ENCODE measurements at places on chromosomes 1 and 21.

DNA sequence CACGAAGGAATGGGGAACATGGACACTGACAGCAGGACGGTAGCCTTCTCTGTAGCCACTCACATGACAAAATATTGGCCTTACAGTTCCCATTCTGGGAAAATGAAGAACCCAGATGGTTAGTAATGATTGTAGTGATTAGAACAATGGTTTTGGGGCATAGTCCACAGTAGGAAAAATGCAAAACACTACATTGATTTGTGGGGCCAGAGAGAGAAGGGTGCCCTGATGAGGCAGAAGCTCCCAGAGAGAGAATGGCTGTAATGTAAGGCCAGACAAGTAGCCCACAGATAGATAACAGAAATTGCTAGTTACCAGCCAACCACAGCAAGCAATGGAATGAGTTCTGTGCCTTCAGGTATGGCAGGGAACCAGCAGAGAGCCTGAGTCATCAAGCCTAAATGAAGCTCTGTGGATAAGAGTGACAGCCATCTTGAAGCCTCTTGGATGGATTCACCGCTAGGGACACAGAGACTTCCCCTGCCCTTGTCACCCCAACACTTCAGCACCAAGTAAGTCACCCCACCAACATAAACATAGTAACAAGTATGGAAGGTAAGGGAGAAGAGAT lies 206.1 kb downstream of the BACH1 start:
- DNase-seq = no peak

GRCh38 chr1:94246692-94247137 lies 9.3 kb upstream of the ARHGAP29 start:
- no peak for DNase-seq

DNA sequence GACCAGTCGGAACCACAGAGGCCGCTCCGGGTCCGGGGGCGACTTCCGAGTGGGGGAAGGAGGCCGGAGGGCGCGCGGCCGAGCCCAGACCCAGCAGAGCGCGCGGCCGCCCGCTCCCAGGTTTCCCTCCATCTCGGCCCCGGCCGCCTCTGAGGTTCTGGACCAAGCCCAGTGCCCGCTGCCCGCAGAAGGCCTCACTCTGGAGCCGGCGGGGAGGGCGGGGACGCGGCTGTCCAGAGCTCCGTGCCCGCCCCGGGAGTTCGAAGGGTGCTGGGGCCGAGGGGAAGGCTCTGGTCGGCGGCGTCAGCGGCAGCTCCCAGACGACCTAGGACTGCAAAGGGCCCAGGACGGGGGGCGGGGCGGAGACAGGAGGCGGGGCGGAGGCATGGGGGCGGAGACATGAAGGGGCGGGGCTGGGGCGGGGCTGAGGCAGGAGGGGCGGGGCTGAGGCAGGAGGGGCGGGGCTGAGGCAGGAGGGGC lies 48.0 kb upstream of the SLC19A1 start:
- DNase-seq = no peak

GRCh38 chr1:202572867-202573266 lies 137.4 kb downstream of the SYT2 start:
- DNase-seq = no peak

GRCh38 chr1:82836973-82837680 lies 1036.4 kb downstream of the ADGRL2 start:
- DNase-seq = no peak

DNA sequence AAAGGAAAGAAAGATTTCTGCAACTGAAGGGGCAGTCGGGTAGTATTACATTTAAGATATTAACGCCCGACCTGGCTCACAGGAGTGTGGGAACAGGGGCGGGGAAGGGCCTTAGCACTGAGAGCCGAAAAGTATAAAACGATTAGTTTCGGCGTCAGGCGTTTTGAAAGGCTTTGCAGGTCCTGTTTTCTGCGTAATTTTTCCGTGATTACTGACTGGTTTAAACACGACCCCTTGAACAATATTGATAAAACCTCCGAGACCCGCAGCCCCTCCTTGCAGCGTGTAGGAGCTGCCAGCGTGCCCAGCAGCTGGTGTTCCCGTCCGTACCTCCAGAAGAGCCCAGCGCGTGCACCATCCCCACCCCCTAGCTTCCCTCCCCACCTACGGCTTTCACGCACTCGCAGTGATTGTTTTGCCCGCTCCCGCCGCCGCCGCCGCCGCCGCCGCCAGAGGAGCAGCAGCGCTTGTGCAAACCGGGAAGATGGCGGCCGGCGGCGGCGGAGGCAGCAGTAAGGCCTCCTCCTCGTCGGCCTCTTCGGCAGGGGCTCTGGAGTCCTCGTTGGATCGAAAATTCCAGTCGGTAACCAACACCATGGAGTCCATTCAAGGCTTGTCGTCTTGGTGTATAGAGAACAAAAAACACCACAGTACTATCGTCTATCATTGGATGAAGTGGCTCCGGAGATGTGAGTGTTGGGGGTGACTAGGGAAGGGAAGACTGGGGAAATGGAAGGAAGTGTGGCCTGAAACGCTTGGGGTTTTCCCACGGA lies 470 bp downstream of the RPRD2 start:
- DNase-seq = peak; percentile 96

DNA sequence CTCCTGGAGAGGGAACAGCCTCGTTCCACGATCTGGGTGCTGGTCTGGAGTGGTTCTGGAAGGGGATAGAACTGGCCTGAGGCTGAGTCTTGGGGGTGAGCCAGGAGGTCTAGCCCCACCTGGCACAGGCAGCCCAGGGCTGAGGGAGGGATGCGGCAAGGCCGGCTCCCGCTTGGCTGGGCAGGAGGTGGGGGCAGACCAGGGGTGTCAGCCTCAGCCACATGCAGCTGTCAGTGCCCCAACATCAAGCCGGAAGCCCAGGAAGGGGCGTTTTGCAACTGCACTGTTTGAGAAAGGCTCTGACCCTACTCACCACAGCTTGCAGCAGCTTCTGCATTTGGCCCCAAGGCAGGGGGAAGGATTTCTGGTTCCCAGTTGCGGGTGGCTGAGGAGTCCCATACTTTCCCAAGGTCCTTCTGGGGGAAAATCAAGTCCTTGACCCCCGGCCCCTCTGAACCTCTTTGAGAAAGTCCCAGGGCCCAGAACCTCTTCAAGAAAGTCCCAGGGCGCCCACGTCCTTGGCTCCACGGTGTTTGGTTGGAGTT lies 2.0 kb downstream of the EFHD2 start:
- no peak for DNase-seq

DNA sequence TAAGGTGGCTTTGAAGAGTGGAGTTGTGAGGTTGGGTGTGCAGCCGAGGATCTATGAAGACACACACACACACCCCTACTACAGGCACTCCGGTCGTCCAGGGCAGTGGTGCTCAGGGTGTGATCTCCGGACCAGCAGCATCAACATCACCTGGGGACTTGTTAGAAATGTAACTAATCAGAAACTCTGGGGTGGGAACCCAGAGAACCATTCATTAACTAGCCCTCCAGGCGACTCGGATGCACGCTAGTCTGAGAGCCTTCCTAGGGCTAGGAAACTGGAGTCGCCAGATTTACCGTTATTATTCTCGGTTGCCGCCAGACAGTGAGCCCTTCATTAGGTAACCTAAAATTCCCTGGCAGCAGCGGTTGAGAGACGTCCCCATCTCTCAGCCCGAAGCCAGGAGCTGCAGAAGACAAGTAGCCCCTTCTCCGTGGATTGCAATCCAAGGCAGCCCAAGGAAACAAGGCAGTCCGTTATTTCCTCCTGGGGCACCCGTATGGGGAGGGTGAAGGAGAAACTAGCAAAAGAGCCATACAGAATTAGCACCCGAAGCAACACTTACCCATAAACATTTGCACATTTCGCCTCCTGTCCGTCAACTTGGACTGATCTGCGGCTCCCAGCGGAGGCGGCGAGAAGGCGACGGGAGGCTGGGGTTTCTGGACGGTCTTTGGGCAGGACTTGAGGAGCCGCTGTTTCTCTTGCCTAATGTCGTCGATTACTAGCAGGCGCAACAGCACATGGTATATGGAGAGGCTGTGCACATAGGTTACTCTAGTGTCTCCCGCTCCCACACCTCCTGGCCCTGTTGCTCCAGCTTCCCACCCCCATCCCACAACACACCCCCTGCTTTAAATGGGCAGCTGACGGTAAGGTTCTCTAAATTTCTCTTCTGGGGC lies 2.9 kb upstream of the CCN1 start:
- DNase-seq = no peak

DNA sequence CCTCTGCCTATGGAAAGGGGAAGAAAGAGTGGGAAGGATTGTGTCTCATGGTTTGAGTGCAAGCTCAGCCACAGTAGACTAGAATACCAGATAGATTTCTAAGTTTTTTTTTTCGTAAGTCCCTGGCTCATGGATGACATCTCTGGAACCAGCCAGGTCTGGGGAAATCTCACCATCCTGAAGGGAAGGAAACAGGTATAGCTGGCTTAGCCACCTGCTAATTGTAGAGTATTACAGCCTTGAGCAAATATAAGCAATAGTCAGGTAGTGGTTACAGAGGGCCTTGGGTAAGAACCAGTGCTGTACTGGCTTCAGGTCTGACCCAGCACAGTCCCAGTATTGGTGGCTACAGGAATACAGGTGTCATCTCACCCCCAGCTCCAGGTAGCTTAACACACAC lies 500.9 kb upstream of the PRMT6 start:
- no peak for DNase-seq

- no peak for DNase-seq
These were observed 31.5 kb downstream of the CHD5 start for GRCh38 chr1:6148497-6149241.

- DNase-seq = no peak
These were observed 53.2 kb downstream of the CHML start for GRCh38 chr1:241586905-241587512.

DNA sequence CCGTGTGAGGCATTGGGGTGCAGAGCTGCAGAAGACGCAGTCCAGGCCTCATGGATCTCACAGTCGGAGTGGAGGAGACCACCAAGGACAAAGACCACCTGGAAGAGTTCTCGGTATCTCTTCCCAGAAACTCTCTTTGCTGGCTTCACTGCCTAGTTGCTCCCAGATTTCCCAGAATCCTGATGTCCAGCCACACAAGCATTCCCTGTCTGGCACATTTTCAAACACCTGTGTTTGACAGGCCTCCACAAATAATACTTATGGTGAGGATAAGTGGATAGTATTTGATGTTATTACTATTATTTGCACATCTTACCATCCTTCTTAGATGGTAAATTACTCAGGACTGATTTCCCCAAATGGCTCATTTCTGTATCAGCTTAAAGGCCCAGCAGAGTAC lies 27.7 kb upstream of the KANK4 start:
- no peak for DNase-seq

GRCh38 chr1:234148816-234149215 lies 224.4 kb upstream of the COA6 start:
- DNase-seq = no peak

DNA sequence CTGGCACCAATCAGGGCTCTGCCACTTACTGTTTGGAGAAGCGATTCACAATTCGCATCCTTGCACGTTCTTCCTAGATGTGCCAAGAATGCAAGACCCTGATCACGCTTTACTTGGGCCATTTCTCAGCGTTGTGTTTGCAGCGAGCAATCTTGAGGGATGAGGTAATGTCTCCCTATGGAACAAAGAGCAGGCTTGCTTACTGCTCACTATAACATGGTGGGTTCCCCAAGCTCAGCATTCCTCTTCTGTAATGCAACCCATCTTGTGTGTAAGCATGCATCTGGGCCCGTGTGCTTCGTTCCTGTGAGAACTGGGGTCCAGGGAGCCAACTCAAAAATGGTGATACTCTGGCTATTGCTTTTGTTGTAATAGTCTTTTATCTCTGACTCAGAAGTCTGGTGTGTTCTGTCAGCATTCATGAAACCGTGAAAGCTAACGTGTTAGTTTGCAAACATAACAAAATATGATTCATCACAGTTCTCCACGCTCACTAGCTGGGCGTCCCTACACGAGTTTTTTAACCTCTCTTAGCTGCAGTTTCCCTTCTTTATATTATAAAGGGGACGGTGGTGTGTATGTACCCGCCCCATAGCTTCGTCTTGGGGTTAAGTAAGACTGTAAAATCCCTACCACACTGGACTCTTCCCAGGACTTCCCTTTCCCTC lies 33.3 kb downstream of the DNTTIP2 start:
- peak; percentile 25 for DNase-seq

- peak; percentile 56 for DNase-seq
These were observed 45.5 kb downstream of the CD46 start for GRCh38 chr1:207797229-207797973.

- no peak for DNase-seq
These were observed 37.5 kb downstream of the DPH5 start for GRCh38 chr1:100988121-100988520.

DNA sequence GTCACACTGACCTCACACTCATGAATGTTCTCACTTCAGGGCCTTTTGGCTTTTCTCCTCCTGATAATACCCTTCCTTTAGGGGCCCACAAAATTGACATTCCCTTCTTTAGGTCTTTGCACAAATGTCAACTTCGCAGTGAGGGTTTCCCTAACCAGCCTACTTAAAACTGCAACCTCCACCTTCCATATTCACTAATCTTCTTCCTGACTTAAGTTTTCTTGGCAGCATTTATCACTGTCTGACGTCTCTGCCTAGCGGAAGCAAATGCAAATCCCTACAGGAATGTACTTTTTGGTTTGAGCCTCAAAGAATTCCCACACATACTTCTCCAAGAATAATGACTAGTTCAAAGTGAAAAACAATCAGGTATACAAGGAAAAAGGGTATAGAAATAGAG lies 32.8 kb downstream of the INTS7 start:
- no peak for DNase-seq

DNA sequence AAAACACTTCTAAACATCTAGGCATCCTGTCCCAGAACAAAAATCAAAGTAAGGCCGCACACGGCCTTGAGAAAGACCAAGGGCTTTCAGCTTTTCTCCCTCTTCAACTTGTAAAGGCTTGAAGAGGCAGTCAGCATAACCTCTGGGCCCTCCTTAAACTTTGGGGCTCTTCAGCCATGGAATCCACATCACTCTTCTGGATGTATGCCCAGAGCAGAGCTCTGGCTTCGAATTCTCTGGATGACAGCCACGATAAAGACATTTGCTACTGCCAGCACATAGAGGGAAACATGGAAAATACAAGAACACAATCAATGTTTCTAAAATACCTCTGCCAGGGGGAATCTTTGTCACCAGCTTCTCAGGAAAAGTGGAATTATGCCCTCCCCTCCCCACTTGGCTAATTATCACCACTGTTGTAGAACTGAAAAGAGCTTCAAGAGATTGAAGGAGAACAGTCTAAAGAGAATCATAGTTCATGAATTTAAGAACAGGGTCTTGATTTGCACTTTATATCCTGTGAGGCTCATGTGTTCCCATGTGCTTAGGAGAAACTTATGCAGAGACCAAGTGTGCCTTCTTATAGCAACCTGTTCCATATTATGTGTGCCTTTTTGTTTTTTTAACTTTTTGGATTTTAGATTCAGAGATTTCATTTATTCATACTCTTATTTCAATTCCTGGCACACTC lies 39.0 kb upstream of the DPT start:
- no peak for DNase-seq

GRCh38 chr1:25210728-25211127 lies 21.6 kb downstream of the SYF2 start:
- no peak for DNase-seq

- no peak for DNase-seq
These were observed 13.4 kb downstream of the ABCG1 start for GRCh38 chr21:42232176-42232825.

DNA sequence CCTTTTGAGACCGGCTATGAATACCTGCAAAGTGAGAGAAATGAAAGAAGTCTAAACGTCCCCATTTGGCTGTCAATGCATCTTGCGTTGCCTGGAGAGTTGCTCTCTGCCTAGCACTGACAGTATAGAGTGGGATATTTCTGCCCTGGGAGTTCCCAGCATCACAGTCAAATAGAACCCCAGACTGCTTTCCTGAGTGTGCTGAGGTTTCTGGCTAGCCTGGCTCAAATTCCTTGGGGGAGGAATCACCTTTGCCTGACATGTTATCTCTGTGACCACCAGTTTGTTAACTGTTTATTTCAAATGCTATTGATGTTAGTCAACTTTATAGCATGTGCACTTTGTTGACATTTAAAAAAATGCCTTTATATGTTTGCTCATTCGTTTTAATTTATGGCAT lies 212.0 kb upstream of the FAM78B start:
- DNase-seq = no peak
